ENCODE measurements at places on chromosomes 7 and 10.

- DNase-seq = no peak
Observed at GRCh38 chr10:123103944-123104343, 31.8 kb upstream of the HMX3 start.

- DNase-seq = no peak
Observed at GRCh38 chr7:117859246-117859812, 13.9 kb downstream of the CTTNBP2 start.

- DNase-seq = no peak
Observed at GRCh38 chr10:126223512-126224067, 164.7 kb downstream of the ADAM12 start.

DNA sequence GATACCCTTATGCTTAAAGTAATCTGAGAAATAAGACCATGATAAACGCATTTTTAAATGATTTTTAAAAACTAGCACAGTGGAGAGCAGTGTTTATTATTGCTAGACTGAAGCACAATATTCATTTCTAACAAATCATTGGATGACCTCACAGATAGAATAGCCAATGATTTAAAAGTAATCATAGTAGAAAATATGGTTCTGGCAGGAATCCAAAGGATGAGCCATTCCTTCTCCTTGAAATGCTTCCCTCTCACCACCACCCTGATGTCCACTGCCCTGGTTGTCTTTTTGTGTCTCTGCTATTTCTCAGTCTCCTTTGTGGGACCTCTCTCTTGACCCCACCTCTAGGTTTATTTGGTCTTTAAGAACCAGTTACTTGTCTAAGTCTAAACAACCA, 64.9 kb downstream of the PRKG1 start:
- DNase-seq = no peak

DNA sequence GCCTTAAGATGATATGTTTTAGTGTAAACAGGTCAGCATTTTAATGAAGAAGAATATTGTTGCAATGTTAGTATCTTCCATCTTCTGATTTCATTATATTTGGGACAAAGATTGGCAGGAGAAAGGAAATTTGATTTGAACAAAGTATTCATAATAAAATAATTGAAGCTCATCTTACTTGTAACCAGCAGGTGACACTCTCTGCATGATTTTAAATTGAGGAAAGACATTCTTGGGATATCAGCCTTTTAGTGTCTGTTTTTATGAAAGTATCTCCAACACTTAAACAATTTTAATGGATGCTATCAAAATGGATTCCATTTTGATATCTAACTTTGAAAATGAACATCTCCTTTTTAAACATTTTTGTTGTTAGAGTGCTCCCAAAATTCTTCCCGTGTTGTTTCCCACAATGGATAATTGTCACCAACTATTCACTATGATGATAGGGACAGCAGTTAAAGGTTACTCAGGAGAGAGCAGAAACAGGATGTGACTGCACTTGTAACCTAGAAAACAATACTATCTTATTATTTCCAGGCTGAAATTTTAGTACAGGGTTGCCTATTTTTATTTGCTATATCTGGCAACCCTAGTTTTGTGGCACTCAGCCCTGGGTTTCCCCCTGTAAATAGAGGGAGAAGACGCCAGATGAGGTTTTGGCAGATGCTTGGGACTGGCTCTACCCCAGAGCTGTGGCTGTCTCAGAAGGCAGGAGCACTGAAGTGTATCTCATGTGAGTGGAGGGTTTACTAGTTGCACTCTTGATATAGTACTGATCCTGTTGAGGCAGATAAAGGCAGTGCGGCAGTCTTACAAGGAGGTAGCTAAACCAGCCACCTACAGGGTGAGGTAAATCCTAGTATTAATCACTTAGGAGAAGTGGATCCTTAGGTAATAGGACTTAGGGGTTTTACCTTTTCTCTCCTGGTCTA, 31.0 kb upstream of the ABCB4 start:
- DNase-seq = peak; percentile 9

Measured in suppressor macrophage treated with lipopolysaccharide for 4 hours (primary cell).